Mesendoderm (in vitro differentiated cells): ENCODE measurements at places on chromosomes 13 and 19.

DNA sequence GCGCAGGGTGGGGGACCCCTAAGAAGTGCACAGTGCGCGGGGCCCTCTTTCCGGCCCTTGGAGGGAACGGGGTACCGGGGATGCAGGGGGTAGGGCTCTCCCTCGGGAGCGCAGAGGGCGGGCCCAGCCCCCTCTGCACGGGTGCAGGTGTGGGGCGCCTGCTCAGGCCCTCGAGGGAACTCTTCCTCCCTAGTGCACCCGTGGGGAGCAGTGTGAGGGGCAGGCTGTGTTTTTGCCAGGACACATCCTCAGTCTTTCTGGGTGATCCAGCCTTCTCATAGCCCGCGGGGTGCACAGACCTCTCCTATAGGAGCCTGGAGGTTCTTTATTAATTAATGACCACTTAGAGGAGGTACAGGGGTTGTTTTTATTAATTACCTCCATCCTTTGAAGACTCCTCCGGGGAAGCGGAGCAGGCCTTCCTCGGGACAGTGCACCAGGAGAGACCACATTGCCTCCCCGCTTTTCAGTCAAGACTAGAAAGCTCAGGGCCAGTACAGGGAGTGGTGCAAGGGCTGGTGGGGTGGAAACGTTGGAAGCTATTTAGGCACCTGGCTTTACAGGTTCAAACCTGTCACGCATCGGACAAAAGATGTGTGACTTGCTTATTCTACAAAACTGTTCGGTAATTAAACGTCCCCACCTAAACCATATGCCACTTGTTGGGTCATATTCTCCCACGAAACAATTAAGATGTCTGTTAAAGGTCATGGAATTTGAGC is 598 bp upstream of the GJB6 start:
- H3K4me1 ChIP-seq, result peaks cover 3% of the 10 kb centered on the region
- no peak overlapping the region for H3K4me3 ChIP-seq
- no peaks in the 10 kb centered on the region for H3K36me3 ChIP-seq
- H3K27ac ChIP-seq, result no peak overlapping the region
- H3K27me3 ChIP-seq, result peaks cover 33% of the 10 kb centered on the region
- DNase-seq, result no peak

DNA sequence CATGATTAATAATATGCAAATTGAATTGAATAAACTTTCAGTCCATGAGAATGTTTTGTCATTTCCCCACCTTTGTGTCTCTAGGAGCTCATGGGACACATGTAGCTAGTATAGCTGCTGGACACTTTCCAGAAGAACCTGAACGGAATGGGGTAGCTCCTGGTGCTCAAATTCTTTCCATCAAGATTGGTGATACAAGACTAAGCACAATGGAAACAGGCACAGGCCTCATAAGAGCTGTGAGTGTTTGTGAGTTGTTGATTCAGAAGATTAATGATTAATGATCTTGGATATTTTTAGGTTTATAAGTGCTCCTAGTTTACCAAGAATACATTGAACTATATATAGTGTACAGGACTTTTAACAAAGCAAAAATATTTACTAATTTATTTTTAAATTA is 30.1 kb downstream of the TPP2 start:
- no peaks in the 10 kb centered on the region for H3K4me1 ChIP-seq
- peaks cover 10% of the 10 kb centered on the region for H3K36me3 ChIP-seq
- no peak for DNase-seq
- H3K27me3 ChIP-seq, result no peaks in the 10 kb centered on the region
- no peak overlapping the region for H3K27ac ChIP-seq

DNA sequence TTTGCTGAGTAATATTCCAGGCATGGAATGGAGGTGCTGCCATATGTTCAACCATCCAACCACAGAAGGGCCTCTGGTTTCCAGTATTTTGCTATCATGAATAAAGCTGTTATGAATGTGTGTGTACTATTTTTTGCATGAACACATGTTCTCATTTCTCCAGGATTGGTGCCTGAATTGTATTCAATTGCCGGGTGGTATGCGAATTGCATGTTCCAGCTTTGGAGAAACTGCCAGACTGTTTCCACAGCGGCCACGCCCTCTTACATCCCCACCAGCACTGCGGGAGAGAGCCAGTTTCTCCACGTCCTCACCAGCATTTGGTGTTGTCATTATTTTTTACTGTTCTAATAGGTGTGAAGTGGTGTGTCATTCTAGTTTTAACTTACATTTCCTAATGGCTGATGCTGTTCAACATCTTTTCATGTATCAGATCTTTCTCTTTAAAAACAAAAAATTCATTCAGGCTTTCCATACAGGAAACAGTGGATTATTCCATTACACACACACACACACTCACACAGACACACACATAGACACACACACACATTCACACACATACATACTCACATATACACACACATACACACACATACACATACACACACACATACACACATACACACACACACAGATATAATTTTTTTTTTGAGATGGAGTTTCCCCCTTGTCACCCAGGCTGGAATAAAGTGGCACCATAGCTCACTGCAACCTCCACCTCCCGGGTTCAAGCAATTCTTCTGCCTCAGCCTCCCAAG is 154.1 kb downstream of the PTPRS start:
- H3K27ac ChIP-seq, result no peak overlapping the region
- H3K4me3 ChIP-seq, result no peak overlapping the region
- H3K4me1 ChIP-seq, result no peaks in the 10 kb centered on the region

DNA sequence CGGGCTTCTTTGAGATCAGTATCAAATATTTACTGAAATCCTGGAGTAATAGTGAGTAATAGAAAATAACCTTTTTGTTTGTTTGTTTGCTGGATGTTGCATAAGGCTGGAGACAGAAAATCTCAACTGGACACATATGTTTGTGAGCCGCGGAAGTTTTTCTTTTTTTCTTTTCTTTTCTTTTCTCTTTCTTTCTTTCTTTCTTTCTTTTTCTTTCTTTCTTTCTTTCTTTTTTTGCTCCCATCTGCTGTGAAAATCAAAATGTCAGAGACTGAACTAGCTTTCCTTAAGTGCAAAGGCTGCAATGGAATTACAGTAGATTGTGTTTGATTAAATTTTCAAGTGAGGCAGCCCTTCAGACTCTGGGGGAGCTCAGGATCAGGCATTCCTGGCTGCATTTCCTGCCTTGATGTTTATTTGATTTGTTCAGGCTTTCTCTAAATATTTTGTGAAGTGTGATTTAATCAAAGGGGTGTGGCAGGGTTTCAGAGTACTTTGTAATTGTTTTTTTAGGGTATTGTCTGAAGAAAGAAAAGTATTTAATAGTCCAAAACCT is 319 bp downstream of the FRY start:
- no peak overlapping the region for H3K27ac ChIP-seq
- no peaks in the 10 kb centered on the region for H3K36me3 ChIP-seq
- H3K27me3 ChIP-seq, result no peaks in the 10 kb centered on the region
- no peaks in the 10 kb centered on the region for H3K4me1 ChIP-seq

DNA sequence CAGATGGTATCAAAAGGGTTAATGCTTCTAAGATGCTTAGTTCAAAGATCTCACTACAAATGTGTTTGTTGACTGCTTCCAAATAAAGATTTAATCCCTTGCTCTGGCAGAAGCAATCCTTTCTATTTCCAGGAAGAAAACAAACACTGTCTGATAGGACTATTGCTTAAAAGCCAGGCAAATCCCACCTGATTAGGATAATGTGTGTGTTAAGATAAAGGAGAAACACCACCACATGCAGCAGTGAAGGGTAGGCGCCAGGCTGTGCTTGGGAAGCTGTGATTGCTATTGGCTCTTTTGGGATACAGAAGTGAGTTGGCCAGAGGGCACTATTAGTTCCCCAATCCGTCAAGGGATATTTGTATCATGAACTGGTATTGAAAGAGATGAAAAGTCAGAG is 62.8 kb upstream of the LRCH1 start:
- H3K27ac ChIP-seq, result no peak overlapping the region
- H3K27me3 ChIP-seq, result no peaks in the 10 kb centered on the region
- no peak overlapping the region for H3K4me3 ChIP-seq
- H3K36me3 ChIP-seq, result no peaks in the 10 kb centered on the region
- peak; percentile 94 for DNase-seq
- H3K4me1 ChIP-seq, result peaks cover 13% of the 10 kb centered on the region

DNA sequence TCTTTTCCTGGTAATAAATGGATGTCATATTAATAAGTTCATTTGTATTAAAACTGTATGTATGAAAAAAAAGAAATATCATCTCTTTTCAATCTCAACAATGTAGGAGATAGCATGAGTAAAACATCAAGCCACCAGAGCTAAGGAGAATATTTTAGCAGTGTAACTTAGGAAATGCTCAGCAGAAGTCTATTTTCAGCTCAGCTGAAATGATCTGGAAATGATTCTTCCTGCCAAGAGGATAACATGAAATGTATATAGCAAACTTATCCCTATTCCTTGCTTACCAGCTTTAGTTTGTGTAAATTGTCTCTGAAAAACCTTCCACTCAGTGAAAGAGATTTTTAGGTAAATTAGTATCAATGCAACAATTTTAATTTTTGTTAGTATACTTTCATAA is 1194.4 kb downstream of the SLITRK1 start:
- H3K4me3 ChIP-seq, result no peak overlapping the region
- no peaks in the 10 kb centered on the region for H3K27me3 ChIP-seq
- no peaks in the 10 kb centered on the region for H3K4me1 ChIP-seq
- no peak overlapping the region for H3K27ac ChIP-seq

GRCh38 chr19:48196933-48197665 is 26.6 kb downstream of the ZSWIM9 start:
- no peaks in the 10 kb centered on the region for H3K36me3 ChIP-seq
- H3K27ac ChIP-seq, result no peak overlapping the region
- no peak overlapping the region for H3K4me3 ChIP-seq
- no peaks in the 10 kb centered on the region for H3K27me3 ChIP-seq
- peak; percentile 45 for DNase-seq

GRCh38 chr19:40332669-40333068 is 15.5 kb downstream of the C19orf47 start:
- no peak overlapping the region for H3K27ac ChIP-seq
- H3K4me3 ChIP-seq, result no peak overlapping the region
- H3K4me1 ChIP-seq, result no peaks in the 10 kb centered on the region
- H3K27me3 ChIP-seq, result no peaks in the 10 kb centered on the region
- DNase-seq, result no peak

GRCh38 chr19:9456018-9456689 is 20.8 kb upstream of the ZNF266 start:
- H3K4me3 ChIP-seq, result no peak overlapping the region
- H3K27ac ChIP-seq, result no peak overlapping the region
- H3K4me1 ChIP-seq, result no peaks in the 10 kb centered on the region
- no peak for DNase-seq
- H3K27me3 ChIP-seq, result no peaks in the 10 kb centered on the region

DNA sequence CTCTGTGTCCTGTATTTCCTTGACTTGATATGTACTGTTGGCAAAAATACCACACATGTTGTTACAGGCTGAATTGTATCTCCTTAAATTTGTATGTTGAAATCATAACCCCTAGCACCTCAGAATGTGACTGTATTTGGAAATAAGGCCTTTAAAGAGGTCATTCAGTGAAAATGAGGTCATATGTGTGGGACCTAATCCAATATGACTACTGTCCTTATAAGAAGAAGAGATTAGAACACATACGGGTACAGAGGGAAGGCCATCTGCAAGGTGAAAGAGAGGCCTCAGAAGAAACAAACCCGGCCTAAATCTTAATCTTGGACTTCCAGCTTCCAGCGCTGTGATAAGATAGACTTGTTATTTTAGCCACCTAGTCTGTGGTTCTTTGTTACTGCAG is 202.5 kb downstream of the NUFIP1 start:
- no peak for DNase-seq
- H3K27me3 ChIP-seq, result no peaks in the 10 kb centered on the region
- H3K36me3 ChIP-seq, result no peaks in the 10 kb centered on the region
- no peak overlapping the region for H3K27ac ChIP-seq
- H3K4me3 ChIP-seq, result no peak overlapping the region
- H3K4me1 ChIP-seq, result no peaks in the 10 kb centered on the region

DNA sequence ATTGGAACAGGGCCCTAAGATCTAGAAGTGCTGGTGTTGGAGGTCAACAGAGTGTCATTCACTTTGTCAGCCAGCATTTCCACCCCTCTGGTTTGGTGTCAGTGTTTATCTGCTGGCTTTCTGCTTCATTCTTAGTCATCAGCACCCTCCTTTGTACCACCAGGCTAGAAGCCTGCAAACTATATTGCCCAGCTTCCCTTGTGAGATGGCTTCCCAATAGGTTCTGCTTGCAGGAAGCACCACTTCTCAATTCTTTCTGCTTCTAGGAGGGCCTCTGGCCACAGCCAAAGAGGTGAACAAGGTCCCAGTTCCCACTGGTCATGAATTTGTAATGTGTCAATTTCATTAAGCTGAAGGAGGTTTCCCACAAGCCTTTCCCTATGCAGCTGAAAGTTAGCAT is 36.4 kb upstream of the CALM3 start:
- no peak overlapping the region for H3K4me3 ChIP-seq
- DNase-seq, result no peak
- H3K36me3 ChIP-seq, result no peaks in the 10 kb centered on the region
- H3K4me1 ChIP-seq, result no peaks in the 10 kb centered on the region
- H3K27ac ChIP-seq, result no peak overlapping the region

DNA sequence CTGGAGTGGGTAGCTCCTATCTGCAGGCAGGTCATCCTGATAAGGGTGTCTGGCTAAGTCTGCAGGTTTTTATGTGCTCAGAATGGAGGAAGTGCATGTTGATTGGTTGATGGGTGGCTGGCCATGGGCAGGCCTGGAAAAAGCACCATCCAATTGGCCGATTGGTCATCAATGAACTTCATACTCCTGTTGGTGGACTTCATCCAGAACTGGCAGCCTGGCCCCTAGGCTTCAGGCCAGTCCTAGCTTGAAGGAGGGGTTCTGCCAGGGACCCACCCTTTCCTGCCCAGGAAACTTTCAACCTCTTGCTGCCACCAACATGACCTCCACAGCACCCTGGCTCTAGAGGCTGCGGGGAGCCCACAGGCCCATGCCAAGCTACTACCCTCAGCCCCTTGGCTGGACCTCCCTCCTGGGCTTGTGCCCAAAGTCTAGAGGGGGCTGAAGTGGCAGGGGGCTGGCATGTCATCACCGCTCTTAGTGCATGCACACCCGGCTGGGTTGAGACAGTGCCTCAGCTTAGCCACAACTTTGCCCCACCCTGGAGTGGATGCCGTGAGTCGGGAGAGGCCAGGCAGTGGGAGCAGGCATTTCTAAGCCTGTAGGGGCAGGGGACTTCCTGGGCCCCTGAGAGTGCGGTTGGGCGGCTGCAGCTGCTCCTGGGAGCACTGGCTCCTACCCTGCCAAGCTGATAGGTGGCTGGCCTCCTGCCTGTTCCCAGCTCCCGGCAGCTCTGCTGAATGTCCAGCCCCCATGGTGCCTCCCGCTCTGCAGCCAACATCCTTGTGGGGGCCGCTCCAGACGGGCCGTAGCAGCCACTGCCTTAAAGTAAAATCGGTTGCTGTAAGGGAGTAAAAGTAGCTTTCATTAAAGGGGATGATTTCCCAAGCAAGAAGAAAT is 13.2 kb downstream of the DNAJC15 start:
- DNase-seq, result peak; percentile 35
- H3K4me3 ChIP-seq, result no peak overlapping the region
- no peaks in the 10 kb centered on the region for H3K36me3 ChIP-seq
- no peaks in the 10 kb centered on the region for H3K27me3 ChIP-seq

- H3K36me3 ChIP-seq, result no peaks in the 10 kb centered on the region
- DNase-seq, result peak; percentile 53
- H3K4me1 ChIP-seq, result peaks cover 5% of the 10 kb centered on the region
Measured at GRCh38 chr13:108326309-108326708, 56.8 kb downstream of the TNFSF13B start.

- H3K4me3 ChIP-seq, result no peak within 1 kb of the TSS
- no peak within 1 kb of the TSS for H3K27ac ChIP-seq
- H3K4me1 ChIP-seq, result peaks cover 15% of the 10 kb centered on the region
- DNase-seq, result peak; percentile 86
- H3K27me3 ChIP-seq, result no peaks in the 10 kb centered on the region
- peaks cover 5% of the 10 kb centered on the region for H3K36me3 ChIP-seq
Measured at GRCh38 chr19:35641515-35642151, at the start of gene ETV2. Gene ETV2, plus strand, starts transcription at chr19:35641745. Its CDS starts 716 bp downstream, at chr19:35642461.
